ENCODE measurements at places on chromosomes 13 and 19.
A peak's percentile ranks its signal among the peaks of the same experiment; 100 is the strongest.

DNA sequence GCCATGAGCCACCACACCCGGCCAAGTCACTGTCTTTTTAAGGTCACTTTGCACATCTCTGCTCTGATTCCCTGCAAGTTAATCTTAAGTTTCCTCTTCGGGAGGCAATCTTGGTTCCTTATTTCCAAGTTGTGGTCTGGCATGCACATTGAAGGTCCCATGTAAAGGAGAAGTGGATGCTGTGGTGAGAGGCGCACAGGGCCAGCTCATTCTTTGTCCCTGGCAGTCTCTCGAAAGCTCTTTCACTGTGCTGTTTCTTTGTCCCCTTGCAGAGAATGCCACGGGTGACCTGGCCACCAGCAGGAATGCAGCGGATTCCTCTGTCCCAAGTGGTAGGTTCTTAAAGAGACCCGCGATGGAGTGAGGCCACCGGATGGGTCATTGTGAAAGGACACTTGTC is 16.4 kb upstream of the C19orf33 start:
- DNase-seq: no peak

DNA sequence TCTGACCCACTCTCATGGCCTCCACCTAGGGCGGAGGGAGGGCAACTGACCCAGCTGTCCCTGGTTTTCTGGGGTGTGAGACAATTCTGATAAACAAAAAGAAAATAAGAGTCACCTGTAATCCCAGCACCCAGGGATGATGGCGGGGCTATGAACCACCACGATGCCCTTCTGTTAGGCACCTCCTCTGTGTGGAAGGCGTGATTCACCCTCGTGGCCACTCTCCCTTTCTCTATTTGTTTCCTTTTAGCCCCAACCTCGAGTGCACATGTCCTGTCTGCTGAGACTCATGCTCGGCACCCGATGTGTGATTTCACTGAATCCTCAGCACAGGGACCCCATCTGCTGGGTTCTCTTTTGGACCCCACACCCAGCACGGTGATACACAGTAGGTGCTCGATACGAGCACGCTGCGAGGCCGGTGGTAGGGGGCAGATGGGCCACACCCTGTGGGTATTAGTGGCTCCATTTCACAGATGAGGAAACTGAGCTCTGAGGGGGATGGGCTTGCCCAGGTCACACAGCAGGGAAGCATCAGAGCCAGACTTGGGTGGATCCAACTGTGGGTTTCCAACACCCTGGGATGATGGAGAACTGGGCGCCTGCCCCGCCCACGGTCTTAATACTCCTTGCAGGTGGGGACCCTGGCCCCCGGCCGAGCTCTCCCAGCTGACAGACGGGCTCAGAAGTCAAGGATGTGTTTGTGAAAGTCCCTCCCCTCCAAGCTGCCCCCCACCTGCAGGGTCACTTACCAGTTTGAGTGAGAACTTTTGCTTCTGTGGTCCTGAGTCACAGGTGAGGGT is 24.9 kb downstream of the VRK3 start:
- no peak for DNase-seq

GRCh38 chr19:22945560-22945959 is 57.4 kb downstream of the ZNF728 start:
- no peak for DNase-seq

DNA sequence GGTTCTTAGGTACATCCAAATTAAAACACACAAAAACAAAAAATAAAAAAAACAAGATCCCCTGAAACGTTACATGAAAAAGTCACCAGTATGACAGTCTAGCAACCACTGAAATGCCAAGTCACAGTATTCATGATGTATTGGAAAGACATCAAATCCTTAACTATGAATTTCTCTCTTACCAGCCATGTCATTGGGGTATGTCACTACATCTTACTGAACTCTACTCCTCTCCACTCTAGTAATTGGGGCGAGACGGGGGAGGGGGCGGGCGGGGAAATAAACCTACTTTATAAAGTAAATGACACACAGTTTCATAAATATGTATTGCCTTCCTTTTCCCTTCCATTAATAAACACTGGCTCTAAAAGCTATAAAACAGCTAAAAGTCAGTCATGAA is 65.5 kb downstream of the USP12 start:
- DNase-seq: no peak

- no peak for DNase-seq
Observed at GRCh38 chr13:100262404-100262803, 173.5 kb downstream of the PCCA start.

- no peak for DNase-seq
Observed at GRCh38 chr13:50220938-50221337, 205.7 kb downstream of the KCNRG start.

GRCh38 chr13:35987572-35988513 is 143.3 kb downstream of the DCLK1 start:
- no peak for DNase-seq

DNA sequence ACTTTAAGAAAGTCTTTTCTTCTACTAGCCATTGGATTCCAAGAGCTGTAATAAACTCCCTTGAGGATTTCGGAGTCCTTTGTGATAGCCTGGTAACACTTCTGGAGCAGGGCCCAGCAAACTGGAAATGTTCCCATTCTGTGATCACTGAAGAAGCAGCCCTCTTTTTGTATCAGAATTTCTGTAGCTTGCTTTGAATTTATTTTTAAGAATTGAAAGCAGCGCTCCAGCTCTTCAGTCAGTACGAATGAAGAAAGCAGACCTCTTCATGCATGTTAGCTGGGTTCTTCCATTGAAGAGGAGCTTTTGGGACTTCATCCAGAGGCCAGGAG is 141.5 kb downstream of the AKAP11 start:
- no peak for DNase-seq

DNA sequence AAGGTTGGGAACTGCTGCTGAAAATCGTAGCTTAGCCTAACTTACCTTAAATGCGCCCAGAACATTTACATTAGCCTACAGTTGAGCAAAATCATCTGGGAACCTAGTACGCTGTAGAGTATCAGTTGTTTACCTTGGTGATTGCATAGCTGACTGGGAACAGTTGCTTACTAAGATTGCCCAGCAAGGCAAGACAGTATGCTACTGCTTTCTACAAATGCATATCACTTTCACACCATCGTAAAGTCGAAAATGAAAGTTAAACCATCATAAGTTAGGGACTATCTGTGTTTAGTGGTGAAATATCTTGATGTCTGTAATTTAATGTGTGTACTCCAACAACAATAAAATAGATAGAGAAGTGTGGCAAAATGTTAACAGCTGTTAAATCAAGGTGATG is 1670.6 kb upstream of the PCDH20 start:
- DNase-seq: no peak

- DNase-seq: no peak
Observed at GRCh38 chr13:91647361-91647990, 249.1 kb downstream of the GPC5 start.

GRCh38 chr13:42996584-42996983 is 4.5 kb upstream of the EPSTI1 start:
- peak; percentile 88 for DNase-seq

DNA sequence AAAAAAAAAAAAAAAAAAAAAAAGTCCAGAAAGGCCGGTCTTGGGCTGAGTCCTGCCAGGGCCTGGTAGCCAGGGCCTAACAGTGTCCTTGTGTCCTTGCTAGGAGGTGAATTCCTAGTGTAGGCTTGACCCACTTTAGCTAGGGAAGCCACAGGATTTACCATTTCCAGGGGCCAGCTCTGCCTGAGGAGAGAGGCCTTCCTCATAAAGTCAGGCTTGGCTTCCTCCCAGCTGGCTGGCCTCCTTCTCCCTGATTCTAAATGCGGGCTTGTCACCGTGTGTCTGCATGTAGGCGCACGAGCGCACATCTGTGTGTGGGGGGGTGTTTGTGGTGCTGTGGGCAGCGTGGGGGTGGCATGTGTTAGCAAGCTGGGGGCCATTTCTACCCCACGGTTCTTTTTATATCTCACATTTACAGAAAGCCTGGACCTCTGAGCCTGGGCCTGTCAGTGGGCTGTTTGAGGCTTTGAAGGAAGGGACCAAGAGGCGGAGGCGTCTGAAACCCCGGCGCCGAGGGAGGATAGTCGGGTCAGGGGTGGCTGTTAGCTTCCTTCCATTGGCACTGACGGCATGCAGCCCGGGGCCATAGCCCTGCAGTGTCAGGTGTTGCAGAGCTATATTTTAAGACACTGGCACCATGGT is 31.7 kb downstream of the IER2 start:
- peak; percentile 25 for DNase-seq

DNA sequence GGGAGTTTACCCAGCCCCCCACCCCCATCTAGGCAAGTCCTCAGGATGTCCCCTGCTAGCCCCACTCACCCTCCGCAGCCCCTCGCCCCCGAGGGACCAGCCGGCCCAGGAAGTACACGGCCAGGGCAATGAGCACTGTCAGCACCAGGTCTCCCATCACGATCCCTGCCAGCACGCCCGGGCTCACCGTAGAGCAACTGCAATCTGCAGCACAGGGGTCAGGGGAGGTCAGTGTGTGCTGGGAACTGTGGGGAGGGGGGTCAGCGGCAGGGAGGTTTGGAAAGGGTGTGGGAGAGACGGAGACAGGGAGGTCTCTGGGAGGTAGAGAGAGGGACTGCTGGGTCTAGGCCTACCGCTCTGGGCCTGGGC is 734 bp downstream of the TYROBP start:
- DNase-seq: no peak

GRCh38 chr13:44283600-44283999 is 90.0 kb upstream of the SERP2 start:
- no peak for DNase-seq

DNA sequence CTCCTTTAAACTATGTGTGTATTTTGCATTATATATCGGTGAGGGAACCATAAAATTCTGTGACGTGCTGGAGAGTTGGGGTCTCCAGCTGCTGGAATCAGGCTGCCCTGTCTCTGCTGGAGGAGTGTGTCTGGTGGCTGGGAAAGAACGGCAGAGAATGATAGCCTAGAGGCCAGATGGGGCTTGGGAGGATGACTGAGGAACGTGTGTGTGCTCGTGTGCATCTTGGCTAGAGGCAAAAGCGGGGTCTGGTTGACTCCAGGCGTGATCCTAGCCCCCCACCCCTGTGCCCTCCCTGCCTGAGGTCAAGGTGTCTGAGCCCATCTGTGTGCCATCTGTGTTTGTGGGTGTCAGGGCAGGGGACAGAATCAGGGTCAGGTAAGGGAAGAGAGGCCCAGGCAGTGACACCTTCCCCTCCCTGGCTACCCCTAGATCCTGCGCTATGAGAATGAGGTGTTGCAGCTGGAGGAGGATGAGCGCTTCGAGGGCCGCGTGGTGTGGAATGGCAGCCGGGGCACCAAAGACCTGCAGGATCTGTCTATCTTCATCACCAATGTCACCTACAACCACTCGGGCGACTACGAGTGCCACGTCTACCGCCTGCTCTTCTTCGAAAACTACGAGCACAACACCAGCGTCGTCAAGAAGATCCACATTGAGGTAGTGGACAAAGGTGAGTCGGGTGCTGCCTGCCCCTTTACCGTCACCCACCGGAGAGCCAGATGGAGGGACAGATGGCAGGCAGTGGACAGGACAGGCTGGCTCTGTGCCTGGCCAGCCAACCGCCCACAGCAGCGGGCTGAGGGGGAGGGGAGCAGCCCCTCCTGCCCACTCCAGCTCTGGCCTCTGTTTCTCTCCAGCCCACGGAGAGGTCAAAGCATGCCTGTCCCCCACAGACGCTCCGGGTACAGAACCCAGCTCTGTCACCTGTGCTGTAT is 3.1 kb downstream of the SCN1B start:
- no peak for DNase-seq

DNA sequence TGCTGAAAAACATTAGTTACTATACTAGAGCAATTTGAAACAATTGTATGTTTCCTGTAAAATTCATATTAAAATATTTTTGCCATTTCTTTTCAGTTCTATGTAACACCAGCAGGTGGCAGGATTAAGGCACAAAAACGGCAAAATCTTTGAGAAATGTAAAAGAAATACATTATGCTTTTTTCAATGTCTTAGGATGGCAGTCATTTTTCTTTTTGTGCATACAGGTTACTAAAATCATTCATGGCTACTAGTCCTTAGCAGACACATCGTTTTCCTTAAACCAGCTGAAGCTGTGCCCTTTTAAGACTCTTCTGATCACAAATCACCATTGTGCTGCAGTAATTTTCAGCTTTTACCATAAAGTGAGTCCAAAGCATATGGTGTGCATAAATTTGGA is 800.7 kb upstream of the SLITRK5 start:
- no peak for DNase-seq

GRCh38 chr19:23974941-23975340 is 60.3 kb downstream of the ZNF726 start:
- DNase-seq: no peak

DNA sequence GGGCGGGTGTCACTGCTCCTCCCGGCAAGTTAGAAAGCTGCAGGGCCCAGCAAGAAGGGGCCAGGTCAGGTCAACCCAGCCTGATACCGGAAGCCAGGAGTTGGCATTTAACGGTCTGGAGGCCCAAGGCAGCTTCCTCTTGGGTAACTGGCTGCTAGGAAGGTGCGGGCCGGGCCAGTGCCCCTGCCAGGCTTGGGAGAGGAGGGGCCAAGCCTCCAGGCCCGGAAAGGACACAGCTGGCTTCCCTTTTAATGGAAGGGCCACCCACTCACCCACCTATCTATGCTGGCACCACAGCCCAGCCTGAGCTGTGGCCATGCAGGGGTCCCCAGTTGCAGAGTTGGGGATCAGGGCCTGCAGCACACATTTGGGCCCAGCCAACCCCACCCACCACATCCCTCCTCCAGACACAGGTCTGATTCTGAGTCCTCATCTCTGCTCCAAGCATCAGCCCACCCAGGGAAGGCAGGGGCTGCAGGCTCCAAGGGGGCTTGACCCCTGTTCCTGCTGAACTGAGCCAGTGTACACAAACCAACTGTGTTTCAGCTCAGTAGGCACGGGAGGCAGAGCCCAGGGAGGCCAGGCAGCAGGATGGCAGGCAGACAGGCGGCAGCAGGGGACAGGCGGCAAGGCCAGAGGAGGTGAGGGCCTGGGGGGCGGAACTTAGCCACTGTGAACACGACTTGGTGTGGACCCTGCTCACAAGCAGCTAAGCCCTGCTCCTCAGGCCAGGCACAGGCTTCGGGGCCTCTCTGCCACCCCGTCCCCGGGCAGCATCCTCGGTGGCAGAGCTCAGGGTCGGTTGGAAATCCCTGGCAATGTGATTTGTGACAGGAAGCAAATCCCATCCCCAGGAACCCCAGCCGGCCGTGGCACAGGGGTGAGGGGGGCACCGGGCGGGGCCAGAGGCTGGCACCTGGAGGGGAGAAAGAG is 40.8 kb downstream of the ZSWIM4 start:
- no peak for DNase-seq

- DNase-seq: no peak
Observed at GRCh38 chr13:57582032-57582431, 49.5 kb upstream of the PCDH17 start.

DNA sequence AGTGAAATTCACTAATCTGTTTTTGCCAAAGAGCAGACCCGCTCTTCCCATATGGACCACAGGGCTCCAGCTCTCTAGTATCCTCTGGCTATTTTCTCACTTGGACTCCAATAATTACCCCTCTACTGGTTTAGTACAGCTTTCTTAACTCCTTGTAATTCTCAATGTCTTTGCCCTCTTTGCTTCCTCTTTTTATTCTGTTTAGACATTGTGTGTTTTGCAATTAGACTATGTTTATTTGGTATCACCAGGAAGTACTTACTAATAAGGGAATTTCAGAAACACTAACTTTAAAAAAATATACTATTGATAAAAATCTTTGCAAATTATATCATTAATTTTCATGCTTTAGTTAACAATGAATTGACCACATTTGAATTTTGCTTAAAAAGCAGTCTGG is 111.6 kb upstream of the OBI1 start:
- no peak for DNase-seq

GRCh38 chr19:32896516-32897214 is 27.1 kb upstream of the SLC7A9 start:
- no peak for DNase-seq
